NT2/D1 (cell line): ENCODE measurements at places on chromosomes 13 and 19.

- DNase-seq, result peak; percentile 97
Observed at GRCh38 chr19:47348819-47349795, at the start of gene DHX34. Gene DHX34 (plus strand): TSS chr19:47349315. CDS start chr19:47353031, 3,716 bp downstream.

GRCh38 chr13:73851104-73851503, 283.1 kb downstream of the KLF12 start:
- no peak for DNase-seq

DNA sequence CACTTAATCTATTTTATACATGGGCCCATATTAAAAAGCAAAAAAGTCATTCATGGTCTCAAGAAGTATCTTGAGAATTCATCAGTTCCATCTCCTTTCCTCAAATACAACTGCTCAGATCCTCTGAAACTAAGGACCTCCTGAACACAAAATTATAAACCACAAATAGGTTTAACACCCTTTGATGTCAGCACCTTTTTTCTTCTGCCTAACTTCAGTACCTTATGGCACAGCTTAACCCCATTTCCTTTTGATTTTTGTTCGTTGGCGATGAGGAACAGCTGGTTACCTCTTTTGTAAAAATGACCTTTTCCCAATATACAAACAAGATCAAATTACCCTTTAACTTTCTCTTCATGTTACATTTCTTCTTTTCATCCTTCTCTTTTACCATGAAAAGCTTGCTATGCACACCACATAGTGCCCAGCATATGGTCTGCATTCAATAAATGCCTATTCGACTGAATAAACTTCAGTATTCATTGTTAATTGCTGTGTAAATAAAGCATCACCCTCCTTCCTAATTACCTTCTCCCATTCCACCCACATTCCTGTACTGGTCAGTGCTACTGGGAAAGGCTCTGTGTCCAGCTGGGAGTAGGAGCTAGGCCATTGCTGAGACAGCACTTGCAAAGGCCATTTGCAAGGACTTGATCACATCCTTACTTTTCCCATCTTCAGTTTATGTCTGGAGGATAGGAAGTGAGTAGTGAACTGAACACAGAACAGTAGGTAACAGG, 317.9 kb downstream of the SHISA2 start:
- no peak for DNase-seq

GRCh38 chr19:46058778-46059177, 18.0 kb upstream of the IGFL4 start:
- no peak for DNase-seq

- no peak for DNase-seq
Observed at GRCh38 chr19:16175954-16176353, 2.6 kb upstream of the CIB3 start.
